Activated T-cell treated with anti-CD3 and anti-CD28 coated beads, Interleukin-2, amount 50 U/mL, for 4 hours (primary cell): ENCODE measurements at places on chromosomes 3 and 15.

- DNase-seq = no peak
Observed at GRCh38 chr15:99315636-99316035, 64.4 kb downstream of the LRRC28 start.

- no peak for DNase-seq
Observed at GRCh38 chr3:195451373-195452015, 8.7 kb upstream of the ACAP2 start.

DNA sequence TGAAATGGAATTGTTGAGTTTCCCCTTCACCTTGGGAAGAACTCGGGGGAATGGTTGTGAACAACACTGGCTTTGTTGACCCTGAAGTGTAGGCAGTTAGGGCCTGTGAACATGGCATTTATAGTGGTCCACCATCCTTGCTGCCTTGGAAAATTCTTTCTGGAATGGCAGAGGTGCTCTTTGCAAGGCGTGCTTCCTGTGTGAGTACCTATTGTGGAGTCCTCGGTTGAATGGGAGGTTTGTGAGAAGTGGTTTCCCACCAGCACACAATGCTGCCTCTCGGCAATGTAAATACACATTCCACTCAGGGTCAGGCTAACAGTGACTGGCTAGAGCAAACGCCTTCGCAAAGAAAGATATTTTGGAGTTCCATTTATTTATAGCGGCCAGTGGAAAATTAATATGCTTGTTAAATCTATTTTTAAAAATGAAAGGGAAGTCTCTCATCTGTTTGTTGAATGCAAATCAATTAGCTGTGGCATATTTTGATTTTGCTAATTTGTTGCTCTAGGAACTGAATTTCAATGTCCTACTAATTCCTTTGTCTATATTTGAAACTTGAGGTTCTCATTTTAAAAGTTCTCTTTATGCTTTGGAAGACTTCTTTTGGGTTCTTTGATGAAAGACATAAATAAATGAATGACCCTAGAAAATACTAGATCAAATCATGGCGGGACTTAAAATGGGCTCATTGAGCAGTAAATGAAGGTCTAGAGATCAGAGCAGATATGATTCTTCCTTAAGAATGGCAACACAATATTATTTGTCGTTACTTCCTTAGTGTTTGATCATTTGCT is 59.5 kb downstream of the FNDC3B start:
- DNase-seq = no peak

DNA sequence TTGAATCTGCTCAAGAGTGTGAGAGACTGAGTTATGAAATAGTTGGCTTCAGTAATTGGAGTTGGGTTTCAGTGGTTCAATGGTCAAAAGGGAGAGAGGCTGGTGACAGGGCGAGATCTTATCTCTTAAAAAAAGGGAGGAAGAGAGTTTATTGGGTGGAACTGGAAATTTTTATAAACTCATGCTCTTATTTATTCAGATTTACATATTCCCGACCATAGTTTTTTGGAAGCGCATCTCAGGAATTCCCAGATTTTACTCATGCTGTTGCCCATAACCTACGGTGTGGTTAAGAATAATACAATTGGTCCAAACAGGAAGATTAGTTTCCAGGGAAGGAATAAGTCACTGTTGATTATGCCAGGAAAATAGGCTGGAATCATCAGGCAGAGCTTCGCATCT is 41.4 kb downstream of the CD200 start:
- no peak for DNase-seq

GRCh38 chr3:7309641-7310102 is 448.8 kb downstream of the GRM7 start:
- DNase-seq = no peak

DNA sequence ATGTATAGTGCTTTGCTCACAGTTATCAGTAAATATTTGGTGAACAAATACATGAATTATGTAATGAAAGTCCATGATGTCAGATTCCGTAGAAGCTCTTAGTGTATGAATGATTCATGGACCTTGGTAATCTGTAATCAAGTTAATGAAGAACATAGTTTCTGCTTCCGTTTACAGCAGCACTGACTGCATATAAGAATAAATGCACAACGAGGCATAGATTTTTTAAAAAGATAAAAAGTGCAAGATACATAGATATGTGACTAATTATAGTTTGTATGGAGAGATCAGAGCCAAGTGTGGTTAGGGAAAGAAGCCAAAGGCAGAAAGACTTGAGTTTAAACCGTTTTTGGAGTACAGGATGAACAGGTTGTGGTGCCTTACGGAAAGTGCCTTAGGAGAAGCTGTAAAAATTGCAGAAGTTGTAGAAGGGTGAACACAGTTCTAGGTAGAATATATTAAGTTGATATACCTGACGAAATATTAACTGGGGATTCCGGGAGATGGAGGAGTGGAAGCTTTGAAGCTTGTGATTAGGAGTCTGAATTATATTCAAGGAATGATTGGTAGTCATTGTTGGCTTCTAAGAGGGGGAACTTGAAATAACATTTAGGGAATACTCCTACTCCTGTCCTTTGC is 293.1 kb downstream of the NLGN1 start:
- no peak for DNase-seq

DNA sequence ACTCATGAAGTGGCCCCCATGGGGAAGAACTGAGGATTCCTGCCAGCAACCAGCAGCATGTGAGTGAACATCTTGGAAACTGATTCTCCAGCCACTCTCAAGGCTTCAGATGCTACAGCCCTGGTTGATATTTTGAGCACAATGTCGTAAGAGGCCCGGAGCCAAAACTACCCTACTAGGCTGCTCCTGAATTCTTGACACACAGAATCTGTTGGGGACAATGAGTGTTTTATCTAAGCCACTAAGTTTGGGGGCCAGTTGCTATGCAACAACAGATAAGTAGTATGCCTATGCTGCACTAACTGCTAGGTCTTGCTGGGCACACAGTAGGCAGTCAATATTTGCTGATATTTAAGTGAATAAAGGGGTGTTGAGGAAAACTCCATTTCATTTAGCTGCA is 89.9 kb upstream of the CHL1 start:
- DNase-seq = no peak

DNA sequence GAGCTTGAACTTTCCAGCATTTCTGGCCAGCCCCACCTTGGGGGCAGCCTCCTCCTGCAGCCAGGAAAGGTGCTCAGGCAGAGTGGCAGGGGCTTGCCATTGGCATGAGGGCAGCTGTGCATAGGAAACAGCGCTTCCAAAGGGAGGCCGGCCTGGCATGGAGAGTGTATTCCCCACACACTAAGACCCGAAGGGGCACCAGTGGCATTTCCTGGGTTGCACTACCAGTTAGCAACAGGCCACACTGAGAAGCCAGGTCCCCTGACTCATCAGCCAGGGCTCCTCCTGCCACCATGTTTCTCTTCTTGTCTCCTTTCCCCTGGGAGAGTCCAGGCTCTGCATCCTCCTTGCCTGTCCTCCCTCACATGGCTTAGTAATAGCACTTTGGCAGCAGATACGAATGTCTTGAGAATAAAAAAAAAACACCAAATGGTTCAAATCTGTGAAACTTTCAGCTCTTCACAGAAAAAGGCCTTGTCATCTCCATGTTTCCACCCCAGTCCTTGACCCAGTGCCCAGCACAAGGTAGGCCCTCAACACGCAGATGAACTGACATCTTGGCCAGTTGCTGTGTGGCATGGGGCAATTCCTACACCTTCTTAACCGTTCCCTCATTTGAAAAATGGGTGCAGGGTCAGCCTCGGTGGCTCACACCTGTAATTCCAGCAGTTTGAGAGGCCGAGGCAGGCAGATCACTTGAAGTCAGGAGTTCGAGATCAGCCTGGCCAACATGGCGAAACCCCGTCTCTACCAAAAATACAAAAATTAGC is 180.4 kb downstream of the SMAD6 start:
- no peak for DNase-seq

- DNase-seq = no peak
Observed at GRCh38 chr15:55266547-55266946, 23.1 kb downstream of the RAB27A start.

GRCh38 chr15:99431661-99432091 is 134.1 kb upstream of the MEF2A start:
- no peak for DNase-seq

- no peak for DNase-seq
Observed at GRCh38 chr3:62558549-62559112, 185.3 kb upstream of the FEZF2 start.

DNA sequence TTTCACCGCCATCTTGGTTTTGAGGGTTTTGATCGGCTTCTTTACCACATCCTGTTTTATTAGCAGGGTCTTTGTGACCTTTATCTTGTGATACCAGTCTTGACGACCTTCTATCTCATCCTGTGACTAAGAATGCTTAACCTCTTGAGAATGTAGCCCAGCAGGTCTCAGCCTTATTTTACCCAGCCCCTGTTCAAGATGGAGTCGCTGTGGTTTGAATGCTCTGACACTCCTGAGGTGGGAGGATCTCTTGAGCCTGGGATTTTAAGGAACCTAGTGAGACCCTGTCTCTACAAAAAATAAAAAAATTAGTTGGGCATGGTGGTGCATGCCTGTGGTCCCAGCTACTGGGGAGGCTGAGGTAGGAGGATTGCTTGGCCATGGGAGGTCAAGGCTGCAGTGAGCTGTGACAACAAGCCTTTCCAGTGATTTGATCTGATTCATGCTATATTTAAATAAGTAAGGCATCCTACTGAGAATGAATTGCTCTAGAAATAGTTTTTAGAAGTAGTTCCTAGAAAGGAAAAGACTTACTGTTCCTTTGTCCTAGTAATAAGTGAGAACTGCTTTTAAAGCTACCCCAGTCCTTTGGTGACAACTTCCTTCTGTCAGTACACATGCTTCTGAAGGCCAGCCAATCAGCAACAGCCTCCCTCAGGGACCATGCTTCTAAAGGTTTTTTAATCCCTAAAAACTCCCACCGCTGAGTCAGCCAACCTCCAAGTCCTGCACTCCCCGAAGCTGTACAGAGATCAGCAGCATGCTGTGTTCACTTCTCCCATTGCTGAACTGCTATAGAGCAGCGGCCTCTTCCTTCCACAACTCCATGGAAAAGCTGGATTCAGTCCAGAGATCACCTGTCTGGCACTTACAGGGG is 9.1 kb upstream of the CEMIP start:
- no peak for DNase-seq

DNA sequence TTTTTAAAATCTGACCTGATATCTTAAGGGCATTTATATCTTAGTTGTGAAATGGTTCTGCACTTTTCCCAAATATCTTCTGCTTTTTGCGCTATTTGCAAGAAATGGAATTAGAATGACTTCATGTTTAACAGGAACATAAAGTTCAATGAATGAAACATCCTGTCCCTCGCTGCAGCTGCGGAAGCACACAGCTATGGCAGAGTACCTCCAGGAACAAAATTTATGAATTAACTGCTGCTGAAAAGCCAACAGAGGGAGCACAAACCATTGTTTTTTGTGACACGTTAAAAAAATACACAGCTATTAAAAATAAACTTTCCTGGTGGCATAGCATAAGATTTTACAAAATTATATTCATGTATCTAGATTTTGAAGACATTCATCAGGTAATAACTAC is 404.4 kb upstream of the MDFIC2 start:
- no peak for DNase-seq

GRCh38 chr15:37130356-37130755 is 30.0 kb upstream of the MEIS2 start:
- DNase-seq = no peak

DNA sequence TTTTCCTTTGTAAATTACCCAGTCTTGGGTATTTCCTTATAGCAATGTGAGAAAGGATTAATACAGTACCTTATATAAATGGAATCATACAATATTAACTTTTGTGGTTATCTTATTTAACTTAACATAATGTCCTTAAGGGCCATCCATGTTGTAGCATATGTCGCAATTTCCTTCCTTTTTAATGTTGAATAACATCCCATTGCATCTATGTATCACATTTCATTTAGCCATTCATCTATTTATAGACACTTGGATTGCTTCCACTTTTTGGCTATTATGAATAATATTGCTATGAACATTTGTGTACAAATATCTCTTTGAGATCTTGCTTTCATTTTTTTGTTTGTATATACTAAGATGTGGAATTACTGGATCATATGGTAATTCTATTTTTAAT is 342.2 kb downstream of the PDCD6IP start:
- DNase-seq = no peak

DNA sequence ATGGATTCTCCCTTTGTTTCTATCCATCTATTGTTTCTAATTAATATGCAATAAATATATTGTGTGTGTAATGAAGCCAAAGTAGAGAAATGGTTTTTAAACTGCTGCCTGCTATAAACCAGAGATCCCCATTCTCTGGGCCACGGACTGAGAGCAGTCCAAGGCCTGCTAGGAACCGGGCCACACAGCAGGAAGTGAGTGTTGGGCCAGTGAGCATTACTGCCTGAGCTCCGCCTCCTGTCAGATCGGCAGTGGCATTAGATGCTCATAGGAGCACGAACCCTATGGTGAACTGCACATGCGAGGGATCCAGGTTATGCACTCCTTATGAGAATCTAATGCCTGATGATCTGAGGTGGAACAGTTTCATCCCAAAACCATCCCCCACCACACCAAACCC is 85.2 kb upstream of the POMGNT2 start:
- no peak for DNase-seq

GRCh38 chr3:194148383-194148782 is 12.4 kb downstream of the HES1 start:
- no peak for DNase-seq

GRCh38 chr3:46671541-46672348 is 21.7 kb downstream of the ALS2CL start:
- no peak for DNase-seq

GRCh38 chr3:66082679-66083078 is 44.0 kb upstream of the MAGI1 start:
- DNase-seq = no peak

DNA sequence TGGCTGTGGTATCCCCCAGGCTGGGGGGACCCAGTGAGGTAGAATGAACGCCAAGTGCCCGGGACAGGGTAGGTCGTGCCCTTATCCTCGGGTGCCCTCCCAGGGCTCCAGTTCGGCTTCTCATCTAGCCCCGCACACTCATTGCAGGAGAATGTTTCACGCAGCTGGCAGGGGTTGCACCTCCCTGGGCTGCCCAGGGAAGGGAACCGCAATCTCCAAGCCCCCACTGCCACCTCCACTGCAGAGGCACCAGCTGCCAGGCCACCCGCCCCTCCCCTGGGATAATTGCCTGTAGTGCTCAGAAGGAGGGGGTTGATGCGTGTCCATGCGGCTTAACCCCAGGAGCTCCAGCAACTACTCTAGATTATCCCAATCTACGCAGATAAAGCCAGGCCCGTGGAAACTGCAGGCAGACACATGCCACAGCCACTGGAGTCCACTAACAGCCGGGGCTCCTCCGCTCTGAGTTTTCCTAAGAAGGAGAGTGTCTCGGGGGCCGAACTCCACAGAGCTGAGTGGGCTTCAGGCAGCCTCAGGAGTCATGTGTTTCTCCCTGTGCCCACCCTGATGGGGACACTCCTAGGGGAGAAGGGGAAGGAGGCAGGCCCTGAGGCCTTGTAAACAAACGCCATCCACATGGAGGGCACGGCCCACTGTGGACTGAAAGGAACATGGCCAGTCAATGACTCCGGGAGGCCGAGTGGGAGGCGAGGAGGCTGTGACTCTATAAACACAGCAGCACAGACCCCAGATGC is 137.2 kb upstream of the IQSEC1 start:
- DNase-seq = no peak
